ENCODE measurements at places on chromosomes 5 and 9.

DNA sequence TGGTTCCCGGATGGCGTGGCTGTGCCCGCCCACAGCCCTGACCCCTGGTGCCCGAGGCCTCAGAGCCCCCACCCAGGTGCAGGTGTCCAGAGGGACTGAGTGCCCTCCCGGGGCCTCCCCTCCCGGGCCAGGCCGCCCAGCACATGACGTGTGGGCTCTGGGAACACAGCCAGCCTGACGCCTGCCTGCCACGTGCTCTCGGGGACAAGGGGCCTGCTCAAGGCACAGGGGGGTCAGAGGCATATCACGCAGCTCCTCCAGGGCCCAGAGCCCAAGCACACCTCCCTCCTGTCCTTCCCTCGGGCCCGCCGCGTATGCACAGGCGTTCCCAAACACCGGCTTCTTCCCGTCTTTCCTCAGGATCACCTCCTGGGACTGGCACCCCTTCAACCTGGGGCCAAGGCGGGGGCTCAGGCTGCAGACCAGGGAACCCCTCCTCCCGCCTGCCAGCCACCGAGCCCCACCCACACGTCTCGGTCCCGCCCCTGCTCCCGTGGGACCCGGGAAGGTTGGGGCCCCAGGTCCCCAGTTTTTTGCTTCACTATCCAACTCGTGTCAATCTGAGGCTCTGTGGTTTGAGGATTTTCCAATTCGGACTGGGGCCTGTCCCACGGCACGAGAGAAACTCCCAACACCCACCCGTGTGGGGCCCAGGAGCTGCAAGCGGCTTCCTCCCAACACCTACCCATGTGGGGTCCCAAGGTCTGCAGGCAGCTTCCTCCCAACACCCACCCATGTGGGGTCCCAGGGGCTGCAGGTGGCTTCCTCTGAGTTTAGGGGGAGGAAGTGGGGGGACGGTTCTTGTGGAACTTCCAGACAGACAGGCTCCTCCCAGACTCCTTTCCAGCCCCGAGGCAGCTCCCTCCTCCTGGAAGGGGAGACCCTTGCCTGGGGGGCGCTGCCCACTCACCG lies 1.5 kb downstream of the LCN10 start:
- DNase-seq = no peak

- DNase-seq = no peak
These were observed 18.2 kb downstream of the RUSC2 start for GRCh38 chr9:35508069-35508468.

DNA sequence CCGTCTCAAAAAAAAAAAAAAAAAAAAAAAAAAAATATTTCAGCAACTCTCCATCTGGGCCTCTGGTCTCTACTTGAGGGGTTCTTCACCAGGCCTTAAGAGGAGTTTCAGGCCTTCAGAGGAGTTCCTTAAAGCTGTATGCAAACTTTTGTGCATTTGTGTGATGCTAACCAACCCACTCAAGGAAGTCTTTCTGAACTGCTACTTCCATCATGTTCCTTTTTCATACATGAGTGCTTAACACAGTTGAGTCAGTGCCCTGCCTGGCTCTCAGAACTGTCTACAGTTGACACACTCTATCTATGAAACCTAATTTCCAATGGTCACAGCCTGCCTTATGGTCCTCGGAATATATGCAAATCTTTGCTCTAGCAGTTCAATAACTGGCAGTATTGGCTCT lies 146.5 kb downstream of the MEF2C start:
- no peak for DNase-seq

DNA sequence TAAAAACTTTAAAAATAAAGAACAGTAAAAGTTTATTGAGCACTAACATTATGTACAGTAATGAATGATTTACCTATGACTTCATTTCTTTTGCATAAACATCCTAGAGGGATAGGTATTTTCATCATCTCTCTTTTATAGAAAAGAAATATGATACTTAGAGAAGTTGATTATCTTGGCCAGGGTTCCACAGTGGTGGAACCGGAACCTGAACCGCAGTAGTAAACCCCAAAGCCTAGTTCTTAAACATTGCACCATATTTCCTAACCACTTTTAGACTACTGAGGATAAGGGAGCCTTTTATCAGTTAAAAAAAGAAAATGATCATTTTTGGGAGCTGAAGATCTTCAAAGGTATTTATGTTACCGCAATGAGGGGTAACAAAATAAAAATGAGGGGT lies 205.7 kb upstream of the SGCD start:
- no peak for DNase-seq

- no peak for DNase-seq
These were observed 50.1 kb downstream of the NUDT12 start for GRCh38 chr5:103512500-103512899.

- no peak for DNase-seq
These were observed at the start of gene GABBR2 for GRCh38 chr9:98708933-98709911. GABBR2 (minus strand) TSS chr9:98708935; CDS start chr9:98708737, 198 bp downstream.

DNA sequence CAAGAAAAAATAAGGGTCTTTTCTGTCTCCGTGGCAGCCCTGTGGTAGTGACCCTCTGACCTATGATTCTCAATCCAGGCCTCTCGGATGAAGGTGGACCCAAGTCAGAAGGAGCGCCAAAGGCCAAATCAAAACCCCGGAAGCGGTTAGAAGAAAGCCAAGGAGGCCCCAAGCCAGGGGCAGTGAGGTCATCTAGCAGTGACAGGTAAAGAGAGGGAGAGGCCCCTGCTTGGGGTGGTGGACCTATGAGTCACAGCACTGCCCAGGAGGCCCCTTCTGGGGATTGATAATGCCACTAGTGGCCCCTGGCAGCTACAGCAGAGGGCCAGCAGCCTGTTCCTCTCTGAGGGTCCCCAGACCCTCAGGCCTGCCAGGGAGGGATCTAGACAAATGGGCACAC lies 6.4 kb upstream of the SLC2A8 start:
- no peak for DNase-seq

GRCh38 chr5:40437452-40437861 lies 242.3 kb upstream of the PTGER4 start:
- no peak for DNase-seq

DNA sequence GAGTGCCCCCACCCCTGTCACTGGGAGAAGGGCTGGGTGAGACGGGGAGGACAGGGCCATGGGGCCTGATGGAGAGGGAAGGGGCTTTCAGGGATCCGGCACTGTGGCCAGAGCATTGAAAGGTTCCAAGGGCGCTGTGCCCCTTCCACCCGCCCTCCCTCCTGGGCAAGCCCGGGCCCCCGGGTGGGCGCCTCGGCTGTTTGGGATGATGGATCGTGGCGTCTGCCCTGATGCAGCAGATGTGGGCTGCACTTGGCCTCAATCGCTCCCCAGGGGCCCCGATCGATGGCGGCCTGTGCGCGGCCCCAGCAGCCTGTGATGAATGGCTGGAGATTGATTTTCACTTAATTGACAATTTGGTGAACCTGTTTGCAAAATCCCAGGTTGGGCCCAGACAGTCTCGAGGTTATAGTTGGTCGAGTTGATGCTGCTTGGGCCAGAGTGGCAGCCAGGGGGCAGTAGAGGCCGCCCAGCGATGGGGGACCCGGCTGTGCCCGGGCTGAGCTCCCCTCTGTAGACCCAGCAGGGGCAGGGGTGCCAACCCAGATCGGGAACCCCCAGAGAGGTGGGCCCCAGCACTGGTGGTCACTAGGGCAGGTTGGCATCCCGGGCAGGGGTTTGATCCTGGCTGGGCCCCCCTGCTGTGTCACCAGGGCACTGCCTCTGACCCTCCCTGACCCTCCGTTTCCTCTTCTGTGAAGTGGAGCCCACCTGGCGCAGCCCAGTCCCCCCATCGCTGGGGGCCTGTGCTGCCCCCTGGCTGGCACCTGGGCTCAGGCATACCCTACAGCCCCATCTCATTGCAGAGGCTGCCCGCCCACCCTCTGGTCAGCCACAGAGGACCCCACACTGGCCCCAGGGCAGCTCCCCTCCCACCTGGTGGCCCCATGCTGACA lies 34.7 kb downstream of the LHX3 start:
- peak; percentile 39 for DNase-seq

DNA sequence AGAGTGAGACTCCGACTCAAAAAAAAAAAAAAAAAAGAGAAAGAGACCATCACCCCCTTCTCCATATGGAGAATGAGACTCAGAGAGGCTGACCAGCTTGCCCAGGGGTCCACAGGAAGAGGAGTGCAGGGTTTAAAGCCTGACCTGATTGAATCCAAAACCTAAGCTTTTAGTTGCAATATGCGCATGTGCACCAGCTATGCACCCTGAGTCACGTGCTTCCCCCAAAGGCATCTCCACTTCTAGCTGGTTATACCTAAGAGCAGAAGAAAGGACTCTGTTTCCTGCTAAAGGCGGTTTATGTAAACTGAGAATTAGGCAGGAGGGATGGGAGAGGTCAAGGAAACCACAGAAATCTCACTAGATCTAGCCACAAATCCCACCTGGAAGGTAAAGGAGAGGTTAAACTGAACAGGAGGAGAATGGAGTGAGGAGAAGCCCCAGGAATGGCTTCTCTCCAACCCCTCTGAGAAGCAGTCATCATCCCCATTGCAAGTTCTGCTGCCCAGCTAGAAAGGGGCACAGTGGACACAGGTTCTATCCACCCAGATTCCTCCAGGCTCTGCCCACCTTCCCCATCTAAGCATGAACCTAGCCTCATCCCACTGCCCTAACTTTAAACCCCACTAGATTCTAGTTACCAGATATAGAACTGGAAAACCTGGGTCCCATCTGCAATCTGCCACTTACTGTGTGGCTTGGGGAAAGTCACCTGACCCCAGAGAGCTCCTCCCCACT lies 171.3 kb downstream of the ACTL7B start:
- no peak for DNase-seq

GRCh38 chr5:125272357-125272756 lies 525.9 kb upstream of the ZNF608 start:
- no peak for DNase-seq

DNA sequence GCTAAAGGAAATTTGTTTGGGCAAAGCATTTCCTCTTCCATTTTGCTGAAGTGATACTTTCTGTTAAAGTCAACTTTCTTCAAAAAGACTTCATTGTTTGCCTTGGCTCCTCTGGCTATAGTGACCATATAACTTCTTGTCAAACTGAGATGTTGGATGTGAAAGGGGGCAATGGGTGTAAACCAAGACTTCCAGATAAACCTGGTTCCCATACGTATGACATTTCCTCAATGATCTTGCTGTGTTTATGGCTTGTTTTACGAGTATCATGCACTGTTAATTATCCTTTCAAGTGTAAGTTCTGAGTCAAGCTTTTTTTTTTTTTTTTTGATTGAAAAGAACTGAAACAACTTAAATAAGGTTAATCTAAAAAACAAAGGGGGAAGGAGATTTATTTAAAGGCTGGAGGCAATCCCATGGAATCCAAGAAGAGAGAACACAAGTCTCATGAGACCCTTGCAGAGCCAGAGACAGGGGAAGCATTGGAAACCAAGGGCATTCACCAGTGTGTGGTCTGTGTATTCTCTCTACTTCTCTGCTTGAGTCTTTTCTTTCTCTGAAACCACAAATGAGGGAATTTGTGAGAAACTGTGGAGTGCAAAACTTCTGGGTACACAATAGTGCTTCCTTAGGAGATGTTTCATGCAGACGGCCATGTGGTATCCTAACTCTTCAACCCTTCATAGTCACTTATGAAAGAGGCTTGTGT lies 335.3 kb downstream of the RAB3C start:
- no peak for DNase-seq

DNA sequence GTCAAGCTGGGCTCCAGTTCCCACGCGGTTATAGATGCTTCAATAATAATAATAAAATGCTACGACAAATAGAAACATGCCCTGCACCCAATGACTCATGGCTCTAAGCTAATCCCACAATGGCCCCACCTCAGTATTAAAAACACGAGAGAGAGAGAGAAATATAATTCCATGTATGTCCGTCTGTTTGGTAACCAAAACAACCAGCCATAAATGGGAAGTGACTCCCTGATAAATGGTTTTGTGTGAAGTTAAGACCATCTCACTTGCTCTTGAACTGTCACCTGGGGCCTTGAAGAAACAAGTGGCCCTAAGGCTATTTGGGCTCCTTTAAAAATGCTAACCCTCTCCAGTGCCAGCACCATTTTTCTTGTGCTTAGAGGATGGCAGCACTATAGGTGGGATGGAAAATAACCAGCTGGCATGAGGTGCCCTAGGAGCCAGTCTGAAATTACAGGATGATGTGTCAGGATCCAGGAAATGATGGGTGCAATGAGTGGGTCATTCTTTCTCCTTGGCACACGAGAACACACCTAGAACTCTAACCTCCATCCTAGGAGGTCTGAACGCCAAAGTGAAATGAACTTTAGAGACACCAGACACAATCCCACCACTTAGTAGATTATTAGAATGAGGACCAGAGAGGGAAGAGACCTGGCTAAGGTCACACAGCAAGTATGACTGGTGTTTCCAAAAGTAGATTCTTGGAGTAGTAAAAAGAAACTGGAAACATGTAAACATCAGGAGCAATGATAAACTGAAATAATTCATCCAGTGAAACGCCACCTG lies 35.7 kb upstream of the ADRB2 start:
- DNase-seq = no peak

- no peak for DNase-seq
These were observed 2.6 kb upstream of the TMEM268 start for GRCh38 chr9:114608525-114608796.

- DNase-seq = no peak
These were observed 98.8 kb upstream of the BASP1 start for GRCh38 chr5:17118631-17119030.

DNA sequence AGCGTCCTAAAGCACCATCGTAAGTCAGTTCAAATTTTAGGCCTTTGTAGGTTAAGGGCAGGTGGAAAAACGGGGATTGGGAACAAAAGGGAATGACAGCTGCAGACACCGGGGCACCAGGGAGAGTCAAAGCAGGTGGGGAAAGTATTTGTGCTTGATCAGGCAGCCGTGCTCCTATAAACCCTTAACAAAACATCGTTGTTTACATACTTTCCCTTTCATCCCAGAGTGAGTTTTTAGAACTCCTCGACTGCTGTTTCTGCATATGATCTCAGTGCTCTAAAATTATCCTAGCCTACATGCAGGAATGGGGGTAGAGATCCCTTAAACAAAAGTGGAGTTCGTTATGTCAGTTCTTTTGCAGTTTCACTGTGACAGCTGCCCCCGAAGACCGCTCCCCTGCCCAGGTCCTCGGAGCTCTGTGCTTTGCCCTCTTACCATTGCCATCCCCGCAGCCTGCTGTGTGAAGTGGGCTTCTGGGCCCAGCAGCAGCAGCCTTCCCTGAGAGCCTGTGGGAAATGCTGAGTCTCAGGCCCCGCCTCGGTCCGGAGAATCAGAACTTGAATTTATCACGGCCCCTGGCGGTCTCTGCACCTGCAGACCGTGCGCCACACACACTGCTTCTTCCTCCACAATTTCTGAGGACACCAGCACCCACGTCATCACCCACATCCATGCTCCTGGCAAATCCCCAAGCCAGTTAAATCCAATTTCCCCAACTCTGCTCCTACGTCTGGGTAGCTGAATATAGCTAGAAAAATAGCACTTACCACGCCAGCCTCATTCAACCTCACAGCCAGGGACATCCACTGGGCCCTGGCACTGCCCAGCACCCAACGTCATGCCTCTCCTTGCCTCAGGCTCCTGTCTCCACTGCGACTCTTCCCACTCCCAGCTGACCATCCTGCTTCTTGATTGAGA lies 86.8 kb downstream of the NSUN2 start:
- no peak for DNase-seq

DNA sequence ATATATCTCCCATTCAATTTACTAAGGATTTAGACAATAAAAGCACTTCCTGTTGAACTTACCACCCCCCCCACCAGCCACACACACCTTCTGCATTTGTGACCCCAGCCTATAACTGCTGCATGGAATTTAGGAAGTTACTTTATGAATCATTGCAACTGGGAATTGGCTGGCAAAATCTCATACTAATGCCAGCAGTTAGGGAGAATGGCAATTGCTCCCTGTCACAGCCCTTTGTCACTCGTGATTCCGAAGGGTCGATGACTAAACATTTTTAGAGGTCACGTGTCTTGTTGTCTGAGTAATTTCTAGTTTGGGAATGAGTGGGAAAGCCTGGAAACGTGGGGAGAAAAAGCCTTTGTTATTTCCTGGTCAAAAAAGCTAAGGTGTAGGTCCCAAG lies 46.6 kb upstream of the PCA3 start:
- DNase-seq = no peak

Measured in stimulated activated CD4-positive, alpha-beta T cell treated with anti-CD3 and anti-CD28 coated beads, Interleukin-1b, Interleukin-23, amount 100 ng/mL, for 1 hour (primary cell).